Memory B cell (primary cell): ENCODE measurements at places on chromosomes 1 and 21.
A peak's percentile ranks its signal among the peaks of the same experiment; 100 is the strongest.

- no peak for DNase-seq
Observed at GRCh38 chr1:110525249-110525595, 6.2 kb upstream of the KCNA10 start.

GRCh38 chr1:113978863-113979702, at the start of gene OLFML3:
OLFML3 (plus strand) TSS chr1:113979474; CDS start chr1:113979517, 43 bp downstream.
- DNase-seq = no peak

GRCh38 chr1:119737040-119737682, 25.4 kb downstream of the PHGDH start:
- no peak for DNase-seq

DNA sequence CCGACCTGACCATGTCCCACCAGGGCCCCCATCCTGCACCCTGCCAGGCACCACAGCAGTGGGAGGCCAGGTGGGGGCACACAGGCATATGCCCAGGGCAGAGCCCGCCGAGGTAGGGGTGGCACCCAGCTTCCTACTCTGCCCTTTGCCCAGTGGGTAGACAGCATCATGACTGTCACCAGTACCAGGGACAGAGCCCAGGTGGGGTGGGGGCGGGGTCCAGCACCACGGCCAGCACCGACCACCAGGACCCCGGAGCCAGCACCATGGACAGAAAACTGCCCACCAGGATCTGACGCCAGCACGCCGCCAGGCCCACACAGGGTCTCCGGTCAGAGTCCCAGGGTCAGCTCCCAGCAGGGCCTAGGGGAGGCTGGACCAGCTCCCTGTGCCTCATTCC, 3.8 kb downstream of the TAS1R3 start:
- DNase-seq = no peak

GRCh38 chr1:36367066-36367465, 18.7 kb downstream of the STK40 start:
- DNase-seq = no peak

DNA sequence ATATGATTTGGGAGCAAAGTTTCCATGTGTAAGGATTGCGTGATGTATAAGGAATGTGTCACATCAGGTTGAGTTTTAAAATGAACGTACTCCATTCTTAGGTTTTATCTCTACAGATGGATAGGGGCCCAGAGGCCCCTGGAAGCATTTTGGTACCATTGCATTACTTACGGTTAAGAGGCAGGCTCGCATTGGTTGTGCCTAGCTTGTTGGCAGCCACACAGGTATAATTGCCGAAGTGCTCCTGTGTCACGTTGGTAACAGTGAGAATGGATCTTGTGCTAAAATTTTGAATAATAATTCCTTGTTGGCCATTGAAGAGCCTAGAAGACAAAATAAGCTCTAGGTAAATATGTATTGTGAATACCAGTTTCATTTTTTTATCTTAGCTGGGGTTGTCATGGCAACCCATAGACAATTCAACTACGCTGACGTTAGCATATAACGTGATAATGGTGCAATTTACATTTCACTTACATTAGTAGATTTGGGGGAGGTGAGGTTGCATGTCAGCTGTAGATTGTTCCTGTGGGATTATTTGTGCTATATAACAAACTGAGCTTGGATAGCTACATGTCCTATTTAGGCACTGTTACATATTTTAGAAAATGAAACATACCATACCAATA, 511.9 kb upstream of the ZRANB2 start:
- no peak for DNase-seq

GRCh38 chr1:38827318-38827717, 32.3 kb downstream of the RRAGC start:
- DNase-seq = no peak

DNA sequence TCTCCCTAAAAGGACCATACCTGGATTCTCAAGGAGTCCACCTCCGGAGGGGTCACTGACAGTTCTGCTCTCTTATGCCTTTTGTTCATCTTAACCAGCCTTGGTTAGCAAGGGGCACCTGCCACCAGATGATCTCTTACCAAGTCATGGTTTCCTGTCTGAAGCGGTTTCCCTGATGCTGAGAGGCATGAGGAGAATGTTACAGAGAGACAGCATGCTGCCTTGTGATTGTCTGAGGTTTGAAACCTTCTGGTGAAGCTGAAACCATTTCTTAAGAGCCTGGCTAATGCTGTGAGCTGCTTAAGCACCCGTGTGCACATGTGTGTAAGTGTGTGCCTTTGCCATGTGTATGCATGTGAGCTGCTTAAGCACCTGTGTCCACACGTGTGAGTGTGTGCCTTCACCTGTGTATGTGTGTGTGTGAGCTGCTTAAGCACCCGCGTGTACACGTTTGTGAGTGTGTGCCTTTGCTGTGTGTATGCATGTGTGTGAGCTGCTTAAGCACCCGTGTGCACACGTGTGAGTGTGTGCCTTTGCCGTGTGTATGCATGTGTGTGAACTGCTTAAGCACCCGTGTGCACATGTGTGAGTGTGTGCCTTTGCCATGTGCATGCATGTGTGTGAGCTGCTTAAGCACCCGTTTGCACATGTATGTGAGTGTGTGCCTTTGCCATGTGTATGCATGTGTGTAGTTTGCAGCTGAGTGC, 136.4 kb upstream of the COL6A1 start:
- DNase-seq = no peak

- no peak for DNase-seq
Observed at GRCh38 chr1:68166348-68166747, 66.0 kb downstream of the WLS start.

- no peak for DNase-seq
Observed at GRCh38 chr1:203378556-203379245, 27.8 kb upstream of the FMOD start.

DNA sequence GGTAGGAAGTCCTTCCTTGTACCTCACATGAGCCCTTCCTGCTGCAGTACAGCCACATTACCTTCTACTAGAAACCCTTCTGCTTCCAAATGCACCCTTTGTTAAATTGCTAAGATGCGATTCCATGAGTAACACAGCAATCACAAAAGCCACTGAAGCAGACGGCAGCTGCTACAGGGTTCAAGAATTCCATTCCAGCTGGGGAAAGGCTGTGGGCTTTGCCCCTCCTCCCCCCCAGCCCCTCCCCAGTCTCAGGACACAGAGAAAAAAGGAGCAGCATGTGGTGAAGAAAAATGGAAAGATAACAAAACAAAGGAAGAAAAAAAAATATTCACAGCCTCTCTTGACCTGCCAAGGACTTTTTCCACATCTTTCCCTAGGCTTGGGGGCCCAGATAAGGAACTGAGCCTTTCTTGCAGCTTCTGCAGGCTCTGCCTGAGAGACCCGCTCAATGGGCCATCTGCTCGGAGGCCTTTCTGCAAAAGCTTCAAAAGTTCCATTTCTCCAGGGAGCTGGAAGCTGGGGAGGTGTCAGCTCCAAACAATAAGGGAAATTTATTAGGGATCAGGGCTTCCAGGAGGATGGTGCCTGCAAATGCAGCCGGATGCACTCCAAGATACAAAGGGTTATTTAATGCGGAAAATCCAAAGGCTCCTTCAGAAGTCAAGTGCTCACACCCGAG, 72.1 kb downstream of the SYT2 start:
- DNase-seq = no peak

- no peak for DNase-seq
Observed at GRCh38 chr1:75671708-75672107, 52.8 kb upstream of the ACADM start.

DNA sequence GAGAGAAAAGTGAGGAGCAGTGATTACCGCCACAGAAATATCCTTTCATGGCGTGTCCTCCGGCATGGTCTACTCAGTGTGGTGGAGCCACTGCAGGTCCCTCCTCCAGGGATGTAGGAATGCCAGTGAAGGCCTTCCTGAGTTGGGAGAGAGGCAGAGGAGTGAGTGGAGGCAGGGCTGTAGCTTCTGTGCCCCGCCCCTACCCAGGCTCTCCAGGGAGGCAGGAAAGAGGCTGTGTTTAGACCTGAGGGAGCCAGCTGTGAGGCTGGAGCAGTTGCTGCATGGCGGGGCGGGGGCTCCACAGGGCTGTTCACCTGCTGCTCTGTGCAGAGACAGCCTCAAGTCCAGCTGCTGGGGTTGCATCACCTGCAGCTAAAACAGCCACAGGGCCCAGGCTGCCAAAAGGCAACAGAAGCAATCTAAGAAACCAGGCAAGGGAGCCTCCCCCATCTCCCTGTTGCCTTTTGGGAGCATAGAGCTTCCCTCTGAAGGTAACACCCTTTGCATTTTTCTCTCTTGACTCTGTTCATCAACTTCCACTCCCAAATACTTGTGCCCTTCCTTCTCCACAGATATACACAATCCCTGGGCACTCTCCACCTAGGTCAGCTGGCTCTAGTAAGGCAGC, 801 bp upstream of the ANXA9 start:
- DNase-seq = no peak

DNA sequence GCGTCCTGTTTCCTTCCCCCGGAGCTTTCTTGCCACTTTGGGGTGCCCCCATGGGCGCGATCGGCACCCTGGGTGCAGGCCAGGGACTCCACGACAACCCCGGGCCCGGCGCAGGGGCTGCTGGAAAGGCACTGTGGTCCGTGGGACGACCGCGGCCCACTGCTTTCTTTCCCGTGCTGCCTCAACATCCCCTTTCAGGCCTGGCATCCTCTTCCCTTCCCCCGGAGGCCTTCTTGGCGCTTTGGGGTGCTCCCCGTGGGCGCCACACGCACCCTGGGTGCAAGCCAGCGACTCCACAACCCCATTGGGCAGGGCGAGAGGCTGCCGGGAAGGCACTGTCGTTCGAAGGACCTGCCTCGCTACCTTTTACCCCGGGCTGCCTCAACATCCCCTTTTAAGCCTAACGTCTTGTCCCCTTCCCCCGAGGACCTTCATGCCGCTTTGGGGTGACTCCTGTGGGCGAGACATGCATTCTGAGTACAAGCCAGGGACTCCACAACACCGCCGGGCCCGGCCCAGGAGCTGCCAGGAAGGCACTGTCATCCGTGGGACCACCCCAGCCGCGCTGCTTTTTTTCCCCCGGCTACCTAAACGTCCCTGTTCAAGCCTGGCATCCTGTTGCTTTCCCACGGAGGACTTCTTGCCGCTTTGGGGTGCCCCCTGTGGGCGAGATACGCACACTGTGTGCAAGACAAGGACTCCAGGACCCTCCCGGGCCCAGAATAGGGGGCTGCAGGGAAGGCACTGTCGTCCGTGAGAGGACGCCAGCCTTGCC, 137.8 kb downstream of the LIPI start:
- DNase-seq = no peak

DNA sequence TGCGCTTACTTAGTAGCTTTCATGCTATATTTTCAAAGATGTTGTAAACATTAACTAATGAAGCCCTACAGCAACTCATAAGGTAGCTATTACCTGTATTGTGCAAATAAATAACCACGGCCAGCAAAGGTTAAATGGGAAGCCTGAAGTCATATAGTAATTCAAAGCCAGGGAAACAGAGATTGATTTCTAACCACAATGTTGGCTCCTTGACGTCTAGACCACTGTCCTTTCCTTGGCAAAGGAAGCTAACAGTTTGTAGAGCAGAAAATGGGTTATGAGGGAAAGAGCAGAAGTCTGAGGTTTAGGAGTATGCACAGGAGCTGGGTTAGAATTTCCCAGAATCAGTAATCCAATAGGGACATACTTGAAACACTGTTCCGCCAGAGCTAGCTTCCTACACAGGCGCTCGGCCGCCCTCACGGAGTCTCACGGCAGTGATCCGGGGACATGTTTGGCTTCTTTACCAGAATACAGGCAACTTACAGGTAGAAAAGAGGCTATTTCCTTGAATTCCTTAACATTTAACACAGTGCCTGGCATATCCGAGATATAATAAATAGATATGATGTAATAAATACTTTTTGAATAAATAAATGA, 298.8 kb upstream of the LYPLAL1 start:
- no peak for DNase-seq

- DNase-seq = peak; percentile 65
Observed at GRCh38 chr21:42513151-42513984, at the start of gene SLC37A1. SLC37A1 (plus strand) TSS chr21:42513852; CDS start chr21:42518455, 4,603 bp downstream.

GRCh38 chr1:96416111-96416595, 305.4 kb upstream of the PTBP2 start:
- DNase-seq = no peak

DNA sequence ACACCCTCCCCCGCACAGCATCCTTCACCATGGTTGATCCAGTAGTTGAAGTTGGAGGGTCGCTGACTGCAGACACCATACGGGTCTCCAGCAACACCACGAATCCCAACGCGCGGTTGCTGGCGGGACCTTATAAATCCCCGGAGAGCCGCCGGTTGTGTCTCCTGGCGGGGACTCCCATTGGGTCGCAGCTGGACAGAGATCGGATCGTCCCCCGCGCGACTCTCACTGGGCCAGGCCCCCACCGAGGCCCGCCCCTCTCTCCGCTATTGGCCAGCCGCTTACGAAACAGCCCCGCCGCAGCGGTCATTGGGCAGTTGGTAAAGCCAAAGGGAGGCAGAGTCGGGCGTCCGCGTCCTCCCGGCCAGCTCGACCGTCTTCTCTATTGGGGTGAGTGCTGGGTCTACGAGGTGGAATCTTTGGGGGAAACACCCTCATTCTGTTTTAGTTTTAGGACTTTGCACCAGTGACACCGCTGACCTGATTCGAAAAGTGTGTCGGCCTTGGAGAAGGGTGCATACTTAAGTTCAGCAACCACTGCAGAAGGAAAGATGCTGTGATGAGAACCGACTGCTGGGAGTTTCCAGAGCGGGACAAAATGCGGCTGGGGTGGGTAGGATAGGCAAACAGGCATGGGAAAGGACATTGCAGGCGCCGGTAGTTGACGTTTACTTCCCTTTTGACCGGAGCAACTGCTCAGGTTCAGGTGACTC, 27.4 kb downstream of the RABIF start:
- DNase-seq = peak; percentile 20

GRCh38 chr1:11387829-11388228, 91.1 kb upstream of the DISP3 start:
- no peak for DNase-seq

GRCh38 chr1:21668232-21668950, 766 bp downstream of the RAP1GAP start:
- no peak for DNase-seq

- no peak for DNase-seq
Observed at GRCh38 chr1:207747627-207748492, 4.0 kb upstream of the CD46 start.

- no peak for DNase-seq
Observed at GRCh38 chr21:41579692-41580091, 71.7 kb upstream of the TMPRSS2 start.

DNA sequence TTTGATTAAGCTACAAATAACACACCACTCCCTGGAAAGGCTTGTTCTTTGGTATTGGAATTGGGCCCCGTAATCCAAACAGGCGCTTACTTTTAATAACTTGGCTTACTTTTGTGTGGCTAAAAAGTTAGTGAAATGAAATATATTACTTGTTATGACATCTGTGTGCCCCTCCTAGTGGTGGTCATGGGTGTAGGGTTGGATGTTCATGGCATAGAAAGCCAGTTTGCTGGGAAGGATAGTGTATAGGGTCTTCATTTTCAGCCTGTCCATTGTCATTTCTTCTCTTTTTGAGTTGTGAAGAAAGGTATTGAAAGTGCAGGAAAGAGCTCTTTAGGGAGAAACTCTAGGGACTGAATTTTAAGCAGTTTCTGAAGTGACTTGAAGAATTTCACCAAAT, 5.9 kb downstream of the CDC14A start:
- no peak for DNase-seq

GRCh38 chr1:236862615-236863211, 67.6 kb downstream of the MTR start:
- DNase-seq = no peak

GRCh38 chr1:182615468-182616129, 11.4 kb upstream of the RGS16 start:
- no peak for DNase-seq

- DNase-seq = no peak
Observed at GRCh38 chr1:18155881-18156385, 48.3 kb downstream of the IGSF21 start.

- DNase-seq = no peak
Observed at GRCh38 chr1:213394837-213395236, 343.8 kb downstream of the RPS6KC1 start.
